ENCODE measurements at places on chromosomes 7 and 10.

DNA sequence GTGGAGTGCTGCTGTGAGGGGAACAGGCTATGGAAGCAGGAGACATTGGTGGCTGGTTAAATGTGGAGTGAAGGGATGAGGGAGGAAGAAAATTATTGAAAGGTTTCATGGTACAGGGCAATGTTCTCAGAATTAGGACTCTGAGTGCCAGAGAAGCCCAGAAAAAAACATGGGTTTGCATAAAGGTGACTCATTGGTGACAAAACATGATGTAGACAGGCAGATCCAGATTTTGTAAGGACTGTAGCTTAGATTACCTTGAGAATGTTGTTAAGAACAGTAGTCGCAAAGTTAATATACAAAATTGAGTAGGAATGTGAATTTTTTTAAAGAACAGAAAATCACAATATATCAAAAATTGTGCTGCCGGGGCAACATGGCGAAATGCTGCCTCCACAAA lies 134.9 kb upstream of the ZNF438 start:
- DNase-seq, result no peak

DNA sequence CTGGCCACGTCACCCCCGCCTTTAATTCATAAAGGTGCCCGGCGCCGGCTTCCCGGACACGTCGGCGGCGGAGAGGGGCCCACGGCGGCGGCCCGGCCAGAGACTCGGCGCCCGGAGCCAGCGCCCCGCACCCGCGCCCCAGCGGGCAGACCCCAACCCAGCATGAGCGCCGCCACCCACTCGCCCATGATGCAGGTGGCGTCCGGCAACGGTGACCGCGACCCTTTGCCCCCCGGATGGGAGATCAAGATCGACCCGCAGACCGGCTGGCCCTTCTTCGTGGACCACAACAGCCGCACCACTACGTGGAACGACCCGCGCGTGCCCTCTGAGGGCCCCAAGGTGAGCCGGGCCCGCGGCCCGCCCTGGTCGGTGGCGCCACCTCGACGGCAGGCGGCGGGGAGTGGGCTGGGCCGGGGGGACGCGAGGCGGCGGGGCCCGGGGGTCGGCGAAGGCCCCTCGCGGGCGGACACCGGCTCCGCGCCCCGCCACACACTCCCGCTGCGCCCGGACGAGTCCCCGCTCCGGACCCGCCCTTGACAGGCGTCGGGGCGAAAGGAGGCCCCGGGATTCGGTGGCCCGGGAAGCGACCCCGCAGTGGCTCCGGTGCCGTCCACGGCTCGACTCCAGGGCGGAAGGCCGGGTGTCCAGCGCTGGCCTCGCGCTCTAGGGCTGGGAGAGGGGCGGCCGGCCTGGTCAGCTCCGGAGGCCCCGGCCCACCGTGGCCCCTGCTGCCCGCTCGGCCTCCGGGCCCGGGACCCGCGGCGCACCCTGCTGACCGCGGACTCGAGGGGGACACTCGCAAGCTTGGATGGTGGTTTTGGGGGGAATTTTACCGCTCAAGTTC lies 557 bp downstream of the BAG3 start:
- peak; percentile 59 for DNase-seq

DNA sequence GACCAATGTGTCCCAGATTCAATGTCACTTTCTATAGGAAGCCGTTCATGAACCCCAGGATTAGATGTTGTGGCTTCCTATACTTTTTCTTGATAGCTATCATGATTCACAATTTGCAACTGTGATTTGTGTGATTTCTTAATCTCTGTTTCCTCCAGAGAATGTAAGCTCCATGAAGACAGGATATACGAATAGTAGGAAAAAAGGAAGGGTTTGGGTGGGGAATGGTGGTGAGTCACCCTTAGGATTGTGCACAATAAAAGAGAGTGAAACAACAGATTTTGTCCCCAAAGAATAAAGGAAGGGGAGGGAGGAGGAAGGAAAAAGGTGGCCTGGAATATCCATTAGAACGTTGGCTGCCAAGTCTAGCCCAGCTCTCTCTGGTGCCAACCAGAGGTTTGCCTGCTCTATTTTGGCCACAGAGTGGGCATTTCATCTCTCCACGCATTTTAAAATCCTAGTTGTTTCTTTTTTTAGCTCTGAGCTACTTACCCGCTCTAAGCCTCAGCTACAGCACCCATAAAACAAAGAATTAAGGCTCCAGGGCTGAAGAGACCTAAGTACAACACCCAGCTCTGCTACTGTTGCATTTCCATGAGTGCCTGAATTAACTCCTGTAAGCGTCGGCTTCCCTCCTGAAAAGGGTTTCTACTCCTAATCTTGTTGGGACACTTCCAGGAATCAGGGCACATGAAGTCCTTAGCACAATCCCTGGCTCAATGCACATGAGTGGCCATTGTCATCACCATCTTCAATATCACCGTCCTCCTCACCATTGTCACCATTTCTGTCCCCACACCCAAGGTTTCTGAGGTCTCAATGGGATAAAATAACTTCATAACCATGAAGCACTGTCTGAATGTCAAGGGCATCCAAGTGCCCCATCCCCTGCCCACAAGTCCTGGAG lies 3.5 kb downstream of the HK1 start:
- DNase-seq, result no peak

GRCh38 chr7:102988631-102989560 lies 76.1 kb downstream of the LRRC17 start:
- DNase-seq, result no peak

GRCh38 chr10:71700731-71701368 lies 18.7 kb downstream of the C10orf105 start:
- DNase-seq, result no peak

GRCh38 chr10:62810156-62810902 lies 5.8 kb downstream of the ADO start:
- DNase-seq, result no peak

GRCh38 chr7:145212050-145212449 lies 376.2 kb upstream of the TPK1 start:
- no peak for DNase-seq

DNA sequence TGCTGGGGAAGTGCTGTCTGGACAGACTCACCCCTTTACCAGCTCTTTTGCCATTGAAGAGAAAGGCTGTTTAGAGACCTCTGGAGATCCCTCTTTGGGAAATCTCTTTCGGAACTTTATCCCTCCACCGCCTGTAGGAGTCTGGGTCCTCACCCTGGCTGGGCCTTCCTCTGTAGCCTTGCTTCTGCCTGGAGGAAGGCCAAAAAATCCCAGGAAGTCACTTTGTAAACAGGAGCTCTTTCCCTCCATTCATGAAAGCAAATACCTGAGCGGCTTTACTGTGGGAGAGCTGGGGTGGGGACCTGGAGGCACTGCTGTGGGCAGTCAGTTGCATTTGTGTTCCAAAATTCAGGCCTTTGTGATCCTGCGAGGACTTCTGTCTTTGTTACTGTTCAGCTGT lies 126.2 kb downstream of the KLF6 start:
- no peak for DNase-seq

- DNase-seq, result no peak
These were observed 361 bp upstream of the PLXDC2 start for GRCh38 chr10:19815731-19816410.

- no peak for DNase-seq
These were observed 150.4 kb upstream of the FEZF1 start for GRCh38 chr7:122454776-122455507.

DNA sequence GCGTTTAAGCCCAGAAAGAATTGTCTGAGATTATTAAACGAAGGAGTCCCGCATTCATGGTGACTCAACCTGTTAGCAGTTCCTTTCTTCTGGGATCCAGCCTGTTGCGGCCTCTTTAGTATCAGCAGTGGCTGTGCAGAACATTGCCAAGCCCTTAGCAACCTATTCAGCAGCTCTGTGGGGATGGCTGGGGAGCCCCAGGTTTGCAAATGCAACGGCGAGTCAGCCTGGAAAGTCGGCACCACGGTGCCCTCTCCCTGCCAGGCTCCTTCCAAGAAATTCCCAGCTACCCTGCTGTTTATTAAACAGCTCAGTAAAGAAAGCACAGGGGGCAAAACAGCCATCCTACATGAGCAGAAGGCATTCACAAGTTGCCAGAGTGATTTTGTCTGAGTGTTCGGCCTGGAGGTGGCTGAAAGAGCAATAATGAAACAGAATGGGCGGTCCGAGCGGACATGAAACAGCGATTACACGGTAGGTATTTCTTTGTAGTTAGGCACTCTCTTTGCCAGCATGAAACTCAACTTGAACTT lies 198.3 kb downstream of the BAMBI start:
- no peak for DNase-seq

DNA sequence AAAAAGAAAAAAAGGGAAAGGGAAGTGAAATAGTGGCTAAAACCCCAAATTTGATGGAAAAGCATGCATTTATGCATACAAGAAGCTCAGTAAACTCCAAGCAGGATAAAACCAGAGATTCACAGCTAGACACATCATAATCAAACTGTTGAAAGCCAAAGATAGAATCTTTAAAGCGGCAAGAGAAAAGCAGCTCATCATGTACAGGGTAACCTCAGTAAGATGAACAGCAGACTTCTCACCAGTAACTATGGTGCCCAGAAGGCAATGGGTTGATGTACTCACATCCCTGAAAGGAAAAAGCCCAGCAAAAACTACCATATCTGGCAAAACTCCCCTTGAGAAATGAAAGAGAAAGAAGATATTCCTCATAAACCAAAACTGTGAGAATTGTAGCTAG lies 60.4 kb downstream of the TPST1 start:
- no peak for DNase-seq

GRCh38 chr7:22452142-22452959 lies 47.6 kb downstream of the STEAP1B start:
- peak; percentile 60 for DNase-seq

GRCh38 chr10:131354380-131354779 lies 42.9 kb upstream of the TCERG1L start:
- no peak for DNase-seq

- no peak for DNase-seq
These were observed 1227.6 kb downstream of the TYW1 start for GRCh38 chr7:68224041-68224741.

DNA sequence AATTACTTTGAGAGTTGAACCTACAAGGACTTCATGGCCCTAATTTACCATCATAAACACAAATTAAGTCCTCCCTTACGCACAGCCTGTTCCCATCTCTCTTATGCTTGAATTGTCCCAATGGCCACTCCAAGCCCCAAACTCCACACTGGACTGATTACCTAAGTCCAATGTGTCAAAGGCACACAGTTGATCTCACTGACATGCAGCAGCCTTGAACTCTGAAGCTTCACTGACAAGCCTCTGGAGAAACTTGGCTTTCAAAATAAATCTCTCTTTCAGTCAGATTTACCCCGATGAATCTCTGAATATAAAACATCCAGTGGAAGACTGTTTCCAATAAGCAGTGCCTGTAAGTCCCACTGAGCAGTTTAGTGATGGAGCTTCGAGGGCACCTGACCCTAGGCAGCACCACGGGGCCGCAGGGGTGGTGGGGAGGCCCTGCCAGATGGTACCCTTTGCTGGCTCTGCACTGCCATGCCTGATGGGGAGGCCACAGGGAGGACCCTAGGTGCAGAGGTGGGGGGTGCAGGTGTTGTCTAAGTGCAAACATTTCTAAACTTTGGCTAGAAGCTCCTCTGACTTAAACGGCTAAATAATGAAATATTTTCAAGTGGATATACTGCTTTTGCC lies 3.3 kb upstream of the MAT1A start:
- DNase-seq, result peak; percentile 31

DNA sequence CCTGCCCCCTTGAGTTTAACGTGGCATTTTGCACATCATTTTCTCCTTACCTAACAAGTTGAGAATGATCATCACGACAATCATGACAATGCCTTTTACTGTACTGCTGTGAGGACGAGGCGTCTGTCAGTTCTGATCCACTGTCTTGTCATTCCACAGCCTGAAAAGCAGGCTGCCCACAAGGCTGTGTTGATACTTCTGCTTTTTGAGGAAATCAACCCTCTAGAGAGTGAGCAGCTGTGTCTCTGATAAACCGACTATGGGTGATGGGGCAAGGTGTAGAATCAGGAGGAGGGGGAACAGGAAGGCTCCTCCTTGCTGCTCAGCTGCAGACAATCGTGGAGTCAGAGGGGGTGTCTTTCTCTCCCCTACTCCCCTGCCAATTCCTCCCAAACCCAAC lies 30.6 kb upstream of the C10orf120 start:
- DNase-seq, result no peak

GRCh38 chr10:2094171-2094570 lies 356.8 kb upstream of the ADARB2 start:
- DNase-seq, result no peak

GRCh38 chr7:51045319-51046102 lies 262.8 kb upstream of the GRB10 start:
- no peak for DNase-seq

- no peak for DNase-seq
These were observed 47.3 kb downstream of the C10orf105 start for GRCh38 chr10:71671994-71672946.

DNA sequence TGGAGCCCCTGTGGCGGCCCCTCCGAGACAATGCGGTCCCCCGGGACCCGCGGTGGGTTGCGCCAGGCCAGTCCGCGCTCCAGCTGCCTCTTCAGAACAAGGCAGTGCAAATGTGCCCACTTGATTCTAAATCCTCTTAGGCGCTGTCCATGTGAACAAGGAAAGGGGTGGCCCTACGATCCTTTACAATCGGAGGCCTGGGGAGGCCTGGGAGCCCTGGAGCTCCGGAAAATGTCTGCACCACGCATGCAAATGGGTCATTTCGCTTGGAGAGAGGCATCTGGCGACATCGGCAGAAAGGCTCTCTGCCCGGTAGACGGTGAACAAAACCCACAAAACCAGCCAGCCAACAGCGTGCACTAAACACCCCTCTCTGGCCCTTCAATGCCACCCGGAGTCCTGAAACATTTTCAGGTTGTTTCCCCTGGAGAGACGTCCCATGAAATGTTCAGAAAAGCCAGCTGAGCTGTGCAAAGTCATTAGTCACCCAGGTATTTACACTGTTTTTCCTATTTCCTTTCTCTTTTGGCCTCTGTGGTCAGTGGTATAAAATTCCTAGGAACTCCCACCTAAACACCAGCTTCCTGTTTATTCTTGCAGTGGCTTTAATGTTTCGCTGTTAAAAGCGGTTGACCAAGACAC lies 102.8 kb upstream of the ZNF438 start:
- DNase-seq, result no peak

- no peak for DNase-seq
These were observed 11.9 kb upstream of the ZMIZ1 start for GRCh38 chr10:79056736-79057391.

DNA sequence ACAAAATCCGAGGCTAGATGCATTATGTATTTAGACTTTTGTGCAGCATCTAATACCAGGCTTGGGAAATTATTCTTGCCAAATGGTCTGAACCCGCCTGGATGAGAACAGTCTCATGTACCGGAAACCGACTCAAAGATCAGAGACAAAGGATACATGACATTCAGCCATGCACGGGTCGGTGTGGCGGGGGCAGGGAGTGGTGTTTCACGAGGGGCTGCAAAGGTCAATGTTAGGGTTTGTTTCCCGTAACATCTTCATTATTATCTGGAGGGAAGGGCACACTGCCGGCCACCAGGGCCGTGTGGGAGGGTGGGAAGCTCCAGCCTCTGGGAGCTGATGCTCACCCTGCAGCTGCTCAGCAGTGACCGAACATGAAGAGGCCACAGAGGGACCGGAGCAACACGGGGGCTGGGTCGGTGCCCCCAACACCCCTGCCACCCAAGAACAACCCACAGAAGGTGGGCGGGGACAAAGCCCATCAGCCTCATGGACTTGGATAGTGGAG lies 23.1 kb downstream of the CNPY1 start:
- DNase-seq, result no peak

Measured in activated CD8-positive, alpha-beta memory T cell treated with anti-CD3 and anti-CD28 coated beads, Interleukin-2, amount 10 ng/mL, durations not matched to agents 7 days and 5 days (primary cell).